Natural killer cell treated with Interleukin-12 subunit alpha and Interleukin-12 subunit beta and Interleukin-15 and Interleukin-18, amount 100 ng/mL, for 72 hours (primary cell): ENCODE measurements at places on chromosomes 3 and 15. TPM values are rescaled to one million over a fixed set of nuclear protein-coding genes. Genes with fewer than 3 reads are reported as not detected.

HESX1 gene
- not detected for total RNA-seq

GRCh38 chr15:23797747-23798446, 110.8 kb upstream of the NDN start:
- no peak for DNase-seq
- H3K4me3 ChIP-seq, result no peak overlapping the region
- no peaks in the 10 kb centered on the region for H3K27me3 ChIP-seq
- no peaks in the 10 kb centered on the region for H3K4me1 ChIP-seq

DNA sequence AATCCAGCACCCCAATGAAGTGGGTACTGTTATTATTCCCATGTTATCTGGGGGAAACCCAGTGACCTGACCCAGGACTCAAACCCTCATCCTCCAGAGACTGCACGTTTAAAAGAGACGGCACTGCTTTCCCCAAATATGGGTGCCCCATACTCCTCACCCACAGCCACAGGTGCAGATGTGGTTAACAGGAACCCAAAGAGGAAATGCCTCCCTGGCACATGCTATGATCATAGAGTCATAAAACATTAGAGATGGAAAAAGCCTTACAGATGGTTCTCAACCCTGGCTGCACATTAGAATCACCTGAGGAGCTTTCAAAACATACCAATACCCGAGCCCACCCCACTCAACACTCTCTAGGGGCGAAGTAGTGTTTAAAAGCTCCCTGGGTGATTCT, 111.5 kb downstream of the SEMA5B start:
- DNase-seq, result no peak
- H3K27ac ChIP-seq, result no peak overlapping the region
- H3K27me3 ChIP-seq, result peaks cover 27% of the 10 kb centered on the region
- H3K36me3 ChIP-seq, result no peaks in the 10 kb centered on the region

OXTR gene
- total RNA-seq, result 2.7 TPM

ALDH1L1 gene
- not detected for total RNA-seq

- H3K4me3 ChIP-seq, result no peak overlapping the region
- no peaks in the 10 kb centered on the region for H3K4me1 ChIP-seq
- peaks cover 18% of the 10 kb centered on the region for H3K27me3 ChIP-seq
- DNase-seq, result no peak
Observed at GRCh38 chr3:183151086-183151485, 11.4 kb downstream of the LAMP3 start.

KCNMB3 gene
- total RNA-seq, result 2.0 TPM

CEMIP gene
- total RNA-seq, result 0.50 TPM

GRCh38 chr3:12307136-12307535, 18.3 kb downstream of the PPARG start:
- H3K27me3 ChIP-seq, result peaks cover 46% of the 10 kb centered on the region
- no peak for DNase-seq
- no peak overlapping the region for H3K27ac ChIP-seq
- no peak overlapping the region for H3K4me3 ChIP-seq
- no peaks in the 10 kb centered on the region for H3K4me1 ChIP-seq
- no peaks in the 10 kb centered on the region for H3K36me3 ChIP-seq

IMPDH2 gene
- total RNA-seq, result 454 TPM

DNA sequence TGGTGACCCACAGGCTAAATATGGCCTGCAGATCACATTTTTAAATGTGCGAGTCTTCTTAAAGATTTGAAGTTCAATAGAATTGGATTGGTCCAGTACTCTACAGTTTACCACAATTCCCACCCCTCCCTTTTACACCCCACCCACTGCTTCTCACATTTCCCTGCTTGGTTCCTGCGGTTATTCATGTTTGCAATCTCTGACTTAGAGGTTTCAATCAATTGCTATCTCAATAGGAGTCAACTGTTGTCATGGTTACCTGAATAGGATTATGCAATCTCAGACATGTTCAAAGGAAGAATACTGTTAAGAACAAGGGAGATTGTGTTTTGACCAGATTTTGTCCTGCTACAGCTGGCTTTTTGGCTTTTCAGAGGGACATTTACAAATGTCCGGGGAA, 4.9 kb upstream of the C3orf49 start:
- H3K4me1 ChIP-seq, result peaks cover 16% of the 10 kb centered on the region
- no peaks in the 10 kb centered on the region for H3K27me3 ChIP-seq
- H3K27ac ChIP-seq, result no peak overlapping the region
- H3K36me3 ChIP-seq, result peaks cover 5% of the 10 kb centered on the region

GRCh38 chr3:183283886-183284285, 30.8 kb downstream of the B3GNT5 start:
- peak overlapping the region; percentile 88 for H3K27ac ChIP-seq
- peaks cover 26% of the 10 kb centered on the region for H3K4me1 ChIP-seq
- no peaks in the 10 kb centered on the region for H3K36me3 ChIP-seq
- no peaks in the 10 kb centered on the region for H3K27me3 ChIP-seq
- H3K4me3 ChIP-seq, result no peak overlapping the region
- no peak for DNase-seq

DNA sequence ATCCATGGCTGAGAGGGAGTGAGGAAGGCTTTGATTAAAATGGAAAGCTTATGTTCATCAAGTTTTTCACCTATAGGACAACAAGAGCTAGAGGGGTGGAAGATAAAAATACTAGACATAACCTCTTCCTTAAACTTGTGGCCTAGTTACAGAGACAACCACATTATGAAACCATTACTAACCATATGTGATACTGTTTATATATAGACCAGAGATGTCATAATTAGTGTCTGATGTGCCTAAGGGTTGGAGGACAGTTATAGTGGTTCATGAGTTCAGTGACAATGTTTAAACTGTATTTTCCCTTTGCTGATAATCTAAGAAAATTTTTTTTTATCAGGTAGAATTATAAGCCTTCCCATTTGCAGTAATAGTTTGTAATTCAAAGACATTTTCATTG, 23.7 kb downstream of the PHLDB2 start:
- H3K4me1 ChIP-seq, result peaks cover 22% of the 10 kb centered on the region
- peak overlapping the region; percentile 35 for H3K27ac ChIP-seq
- no peak for DNase-seq
- peaks cover 5% of the 10 kb centered on the region for H3K36me3 ChIP-seq
- H3K4me3 ChIP-seq, result peak overlapping the region; percentile 33

GRCh38 chr3:70488816-70489215, 176.4 kb upstream of the MDFIC2 start:
- H3K4me1 ChIP-seq, result no peaks in the 10 kb centered on the region
- DNase-seq, result no peak
- H3K27me3 ChIP-seq, result peaks cover 7% of the 10 kb centered on the region

GRCh38 chr3:127123533-127123932, 69.4 kb upstream of the PRR23E start:
- peaks cover 12% of the 10 kb centered on the region for H3K27me3 ChIP-seq
- H3K27ac ChIP-seq, result no peak overlapping the region
- no peak overlapping the region for H3K4me3 ChIP-seq
- DNase-seq, result no peak

DNA sequence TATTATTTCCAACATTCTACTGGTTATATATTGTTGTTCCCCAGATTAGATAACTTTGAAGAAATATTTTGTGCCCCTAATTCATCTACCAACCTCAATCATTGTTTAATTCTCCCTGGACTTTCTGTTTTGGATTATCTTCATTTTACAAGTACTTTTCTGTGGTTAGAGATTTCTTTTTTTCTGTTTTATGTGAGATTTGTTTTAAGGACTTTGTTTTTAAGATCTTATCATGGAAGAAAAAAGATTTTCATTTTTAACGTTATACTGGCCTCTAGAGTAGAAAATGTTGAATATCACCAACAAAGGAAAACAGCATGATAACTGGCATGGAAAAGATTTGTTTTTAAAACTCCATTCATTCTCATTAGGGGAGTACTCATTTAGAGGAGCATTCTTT, 210.9 kb upstream of the KCNMB2 start:
- H3K27me3 ChIP-seq, result peaks cover 9% of the 10 kb centered on the region
- H3K4me1 ChIP-seq, result no peaks in the 10 kb centered on the region
- no peaks in the 10 kb centered on the region for H3K36me3 ChIP-seq

DNA sequence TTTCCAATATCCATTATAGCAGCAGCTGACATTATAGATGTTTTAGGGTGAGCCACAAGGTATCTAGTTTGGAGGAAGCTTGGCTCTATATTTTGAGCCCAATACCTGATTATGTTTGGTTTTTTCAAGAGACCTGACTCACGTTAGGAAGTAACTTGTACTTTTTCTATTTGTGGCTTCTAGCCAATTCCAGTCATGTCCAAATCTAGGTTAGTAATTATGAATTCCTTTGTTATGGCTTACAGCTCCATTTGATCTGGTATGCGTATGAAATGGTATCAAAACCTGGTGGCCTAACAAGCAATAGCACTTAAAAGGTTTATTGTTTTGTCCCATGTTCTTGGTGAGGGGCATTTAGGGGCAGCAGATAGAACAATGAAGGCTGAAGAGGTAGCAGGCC, 115.9 kb downstream of the TOP2B start:
- H3K27me3 ChIP-seq, result peaks cover 6% of the 10 kb centered on the region
- DNase-seq, result no peak
- H3K4me3 ChIP-seq, result no peak overlapping the region
- no peak overlapping the region for H3K27ac ChIP-seq
- H3K4me1 ChIP-seq, result no peaks in the 10 kb centered on the region
- H3K36me3 ChIP-seq, result no peaks in the 10 kb centered on the region

DNA sequence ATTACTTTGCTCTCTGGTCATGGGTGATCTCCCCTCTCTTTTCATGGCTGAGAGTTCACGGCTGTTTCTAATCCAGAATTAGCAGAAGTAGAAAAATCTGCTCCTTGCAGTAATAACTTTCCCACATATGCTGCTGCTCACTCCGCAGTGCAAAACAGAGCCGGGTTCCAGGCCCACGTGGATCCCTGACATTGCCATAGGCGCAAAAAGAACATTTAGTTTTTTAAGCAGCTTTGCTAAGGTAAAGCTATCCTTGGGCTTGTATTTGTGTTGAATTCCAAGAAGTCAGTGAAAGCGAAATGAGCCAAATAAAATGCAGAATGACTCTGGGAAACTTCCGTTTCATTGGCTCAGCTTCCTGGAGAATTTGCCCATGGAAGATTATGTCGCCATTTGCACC, 633.7 kb upstream of the SUCLG2 start:
- H3K27me3 ChIP-seq, result no peaks in the 10 kb centered on the region
- no peak overlapping the region for H3K27ac ChIP-seq
- H3K4me3 ChIP-seq, result no peak overlapping the region
- DNase-seq, result no peak
- no peaks in the 10 kb centered on the region for H3K4me1 ChIP-seq

DNA sequence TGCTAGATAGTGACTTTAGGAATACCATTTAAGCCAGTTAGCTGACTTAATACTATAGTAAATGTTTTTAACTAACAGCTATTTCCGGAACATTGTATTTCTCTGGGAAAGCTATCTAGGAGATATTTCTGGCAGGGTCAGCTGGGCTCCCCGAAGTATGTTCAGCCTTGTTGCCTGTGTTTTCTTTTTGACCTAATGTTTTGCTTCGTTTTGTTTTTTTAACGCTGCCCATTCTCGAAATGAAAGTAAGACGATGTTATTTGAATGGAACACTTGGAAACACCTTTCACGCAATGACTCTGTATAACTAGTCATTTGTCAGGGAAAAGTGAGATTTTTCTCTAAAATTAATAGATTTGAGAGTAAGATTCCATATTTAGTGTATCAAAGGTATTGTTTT, 702.9 kb upstream of the NAALADL2 start:
- H3K36me3 ChIP-seq, result no peaks in the 10 kb centered on the region
- no peaks in the 10 kb centered on the region for H3K27me3 ChIP-seq
- no peak overlapping the region for H3K27ac ChIP-seq
- H3K4me3 ChIP-seq, result no peak overlapping the region
- H3K4me1 ChIP-seq, result no peaks in the 10 kb centered on the region

- no peak within 1 kb of the TSS for H3K27ac ChIP-seq
- H3K4me3 ChIP-seq, result peak within 1 kb of the TSS; percentile 31
- no peaks in the 10 kb centered on the region for H3K27me3 ChIP-seq
- H3K4me1 ChIP-seq, result no peaks in the 10 kb centered on the region
- H3K36me3 ChIP-seq, result no peaks in the 10 kb centered on the region
Observed at GRCh38 chr3:64224826-64225610, at the start of gene PRICKLE2. Gene PRICKLE2, minus strand, starts transcription at chr3:64225466. Its CDS starts 26,539 bp downstream, at chr3:64198927.

- H3K27me3 ChIP-seq, result peaks cover 83% of the 10 kb centered on the region
- no peaks in the 10 kb centered on the region for H3K36me3 ChIP-seq
- no peak overlapping the region for H3K27ac ChIP-seq
- no peak overlapping the region for H3K4me3 ChIP-seq
- H3K4me1 ChIP-seq, result peaks cover 8% of the 10 kb centered on the region
Observed at GRCh38 chr3:72888546-72889309, 882 bp downstream of the GXYLT2 start.

- no peaks in the 10 kb centered on the region for H3K27me3 ChIP-seq
- no peak for DNase-seq
- peaks cover 15% of the 10 kb centered on the region for H3K36me3 ChIP-seq
- H3K4me3 ChIP-seq, result no peak overlapping the region
Observed at GRCh38 chr3:111917300-111917699, 58.2 kb downstream of the PHLDB2 start.

GPR149 gene
- total RNA-seq, result not detected

GRCh38 chr15:73582851-73583379, 50.3 kb downstream of the NPTN start:
- no peaks in the 10 kb centered on the region for H3K27me3 ChIP-seq
- DNase-seq, result no peak
- no peak overlapping the region for H3K4me3 ChIP-seq
- peak overlapping the region; percentile 38 for H3K27ac ChIP-seq
- peaks cover 26% of the 10 kb centered on the region for H3K4me1 ChIP-seq
- peaks cover 26% of the 10 kb centered on the region for H3K36me3 ChIP-seq

DNA sequence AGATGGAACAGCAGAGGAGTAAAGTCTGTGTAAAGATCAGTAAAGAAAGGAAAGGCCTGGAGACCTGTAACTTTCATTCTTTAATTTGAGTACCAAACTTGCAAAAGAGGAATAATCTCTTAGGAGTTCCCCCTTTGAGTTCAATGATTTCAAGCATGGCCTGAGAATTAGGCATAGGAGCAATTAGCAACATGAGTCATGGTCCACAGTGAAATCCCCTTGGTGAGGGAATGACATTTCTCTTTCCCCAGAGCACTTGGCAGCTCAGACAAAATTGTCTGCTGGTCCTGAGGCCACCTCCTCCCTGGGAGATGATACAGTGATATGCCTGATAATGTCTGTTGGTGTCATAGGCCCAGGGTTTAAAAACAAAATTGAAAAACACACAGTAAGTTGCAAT, 81.4 kb upstream of the CRBN start:
- H3K27ac ChIP-seq, result no peak overlapping the region
- H3K36me3 ChIP-seq, result no peaks in the 10 kb centered on the region
- H3K4me3 ChIP-seq, result no peak overlapping the region

BNC1 gene
- not detected for total RNA-seq

- H3K4me1 ChIP-seq, result peaks cover 11% of the 10 kb centered on the region
- H3K4me3 ChIP-seq, result peak overlapping the region; percentile 76
- DNase-seq, result no peak
- peak overlapping the region; percentile 79 for H3K27ac ChIP-seq
Observed at GRCh38 chr3:122091602-122092295, 36.6 kb downstream of the CD86 start.

POPDC2 gene
- total RNA-seq, result 4.1 TPM

POLQ gene
- total RNA-seq, result 49.6 TPM

DNA sequence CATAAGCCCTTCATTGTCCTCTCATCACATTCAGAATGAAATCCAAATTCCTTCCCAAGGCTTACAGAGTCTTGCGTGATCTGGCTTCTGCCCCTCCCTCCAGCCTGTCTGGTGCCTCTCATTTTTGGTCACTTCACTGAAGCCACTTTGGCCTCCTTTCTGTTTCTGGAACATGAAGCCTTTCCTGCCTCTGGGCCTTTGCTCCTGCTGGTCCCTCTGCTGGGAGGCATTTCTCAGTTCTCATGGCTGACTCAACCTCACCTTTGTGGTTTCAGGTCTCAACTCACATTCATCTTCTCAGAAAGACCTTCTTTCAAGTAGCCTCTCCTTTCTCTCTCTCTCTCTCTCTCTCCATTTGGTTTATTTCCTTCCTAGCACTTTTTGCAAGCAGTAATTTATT, 43.9 kb upstream of the BHLHE40 start:
- H3K36me3 ChIP-seq, result no peaks in the 10 kb centered on the region
- peaks cover 16% of the 10 kb centered on the region for H3K4me1 ChIP-seq
- DNase-seq, result no peak
- H3K4me3 ChIP-seq, result no peak overlapping the region

GRCh38 chr3:110750201-110750600, 321.4 kb upstream of the NECTIN3 start:
- no peaks in the 10 kb centered on the region for H3K36me3 ChIP-seq
- H3K27ac ChIP-seq, result no peak overlapping the region
